Left ventricle myocardium inferior (tissue), 1 donor: ENCODE measurements at places on chromosomes 11 and 22. TPM values are rescaled to one million over a fixed set of nuclear protein-coding genes. Genes with fewer than 3 reads are reported as not detected.
A peak's percentile ranks its signal among the peaks of the same experiment; 100 is the strongest.

- H3K4me1 ChIP-seq: peaks cover 19% of the 10 kb centered on the region
- no peak for DNase-seq
- H3K27ac ChIP-seq: no peak overlapping the region
- no peaks in the 10 kb centered on the region for H3K36me3 ChIP-seq
- H3K27me3 ChIP-seq: peaks cover 6% of the 10 kb centered on the region
Observed at GRCh38 chr11:91871791-91872190, 352.8 kb upstream of the FAT3 start.

DNA sequence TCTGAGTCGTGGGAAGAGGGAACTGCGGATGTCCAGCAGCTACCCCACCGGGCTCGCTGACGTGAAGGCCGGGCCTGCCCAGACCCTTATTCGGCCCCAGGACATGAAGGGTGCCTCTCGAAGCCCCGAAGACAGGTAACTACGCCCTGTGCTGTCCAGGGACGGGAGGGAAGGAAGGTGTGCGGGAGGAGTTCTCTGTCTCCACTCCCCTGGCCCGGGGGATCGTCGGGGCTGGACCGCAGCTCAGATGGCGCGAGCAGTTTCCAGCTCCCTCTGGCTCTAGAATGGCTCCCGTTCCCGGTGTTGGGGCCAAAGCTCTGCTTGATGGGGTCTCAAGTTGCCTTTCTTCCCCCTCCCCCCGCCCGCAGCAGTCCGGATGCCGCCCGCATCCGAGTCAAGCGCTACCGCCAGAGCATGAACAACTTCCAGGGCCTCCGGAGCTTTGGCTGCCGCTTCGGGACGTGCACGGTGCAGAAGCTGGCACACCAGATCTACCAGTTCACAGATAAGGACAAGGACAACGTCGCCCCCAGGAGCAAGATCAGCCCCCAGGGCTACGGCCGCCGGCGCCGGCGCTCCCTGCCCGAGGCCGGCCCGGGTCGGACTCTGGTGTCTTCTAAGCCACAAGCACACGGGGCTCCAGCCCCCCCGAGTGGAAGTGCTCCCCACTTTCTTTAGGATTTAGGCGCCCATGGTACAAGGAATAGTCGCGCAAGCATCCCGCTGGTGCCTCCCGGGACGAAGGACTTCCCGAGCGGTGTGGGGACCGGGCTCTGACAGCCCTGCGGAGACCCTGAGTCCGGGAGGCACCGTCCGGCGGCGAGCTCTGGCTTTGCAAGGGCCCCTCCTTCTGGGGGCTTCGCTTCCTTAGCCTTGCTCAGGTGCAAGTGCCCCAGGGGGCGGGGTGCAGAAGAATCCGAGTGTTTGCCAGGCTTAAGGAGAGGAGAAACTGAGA lies 1.4 kb downstream of the ADM start:
- H3K36me3 ChIP-seq: no peaks in the 10 kb centered on the region
- no peaks in the 10 kb centered on the region for H3K27me3 ChIP-seq
- peak; percentile 30 for DNase-seq
- H3K4me3 ChIP-seq: peak overlapping the region; percentile 82
- H3K27ac ChIP-seq: peak overlapping the region; percentile 91

Gene IL18
- total RNA-seq: 1.6 TPM

Gene F2
- not detected for total RNA-seq

- no peak for DNase-seq
- no peaks in the 10 kb centered on the region for H3K4me1 ChIP-seq
- H3K27me3 ChIP-seq: peaks cover 57% of the 10 kb centered on the region
- H3K36me3 ChIP-seq: no peaks in the 10 kb centered on the region
- H3K27ac ChIP-seq: no peak overlapping the region
Observed at GRCh38 chr11:131518305-131518838, 148.0 kb downstream of the NTM start.

DNA sequence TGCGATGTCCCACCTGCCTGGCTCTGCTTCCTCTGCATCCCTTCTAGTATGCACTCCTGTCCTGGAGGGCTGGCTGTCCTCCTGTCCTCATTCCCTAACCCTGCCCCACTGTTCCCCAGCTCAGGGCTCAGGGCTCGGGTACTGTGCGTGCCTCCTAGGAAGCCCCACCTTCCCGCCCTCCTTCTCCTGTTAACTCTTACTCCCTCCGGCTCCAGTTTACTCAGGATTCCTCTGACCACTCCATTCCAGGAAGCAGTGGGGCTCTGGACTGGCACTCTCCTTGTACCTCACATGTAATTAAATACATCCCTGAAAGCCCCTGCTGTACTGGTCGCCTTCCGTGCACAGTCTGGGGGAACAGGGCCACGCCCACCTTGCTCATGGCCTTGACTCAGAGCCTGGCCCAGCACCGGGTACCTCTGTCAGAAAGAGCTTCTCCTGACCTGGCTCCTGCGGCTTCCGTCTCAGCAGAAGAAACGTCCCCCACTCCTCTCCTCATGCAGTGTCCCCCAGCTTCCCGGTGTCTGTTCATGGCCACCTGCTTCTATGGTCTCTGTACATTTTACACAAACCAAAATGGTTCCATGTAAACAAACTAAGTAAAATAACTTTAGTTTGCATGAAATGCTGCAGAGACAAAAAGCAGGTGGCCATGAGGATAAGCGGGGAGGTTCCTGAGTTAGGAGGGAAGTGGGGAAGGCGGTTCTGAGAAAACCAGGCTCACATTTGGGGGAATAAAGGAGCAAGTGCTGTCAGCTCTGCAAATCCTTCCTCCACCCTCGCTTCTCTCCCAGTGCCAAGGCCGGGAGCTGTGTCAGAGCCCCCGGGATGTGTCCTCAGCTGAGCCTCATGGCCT lies 445.9 kb downstream of the BRD1 start:
- H3K4me1 ChIP-seq: no peaks in the 10 kb centered on the region
- DNase-seq: no peak
- peaks cover 65% of the 10 kb centered on the region for H3K27me3 ChIP-seq

- peaks cover 24% of the 10 kb centered on the region for H3K36me3 ChIP-seq
- H3K4me3 ChIP-seq: no peak overlapping the region
- DNase-seq: no peak
- H3K27ac ChIP-seq: no peak overlapping the region
- peaks cover 72% of the 10 kb centered on the region for H3K4me1 ChIP-seq
- no peaks in the 10 kb centered on the region for H3K27me3 ChIP-seq
Observed at GRCh38 chr11:78074756-78075155, 4.9 kb downstream of the NDUFC2 start.

- H3K27ac ChIP-seq: no peak overlapping the region
- H3K27me3 ChIP-seq: no peaks in the 10 kb centered on the region
- H3K4me3 ChIP-seq: no peak overlapping the region
- no peaks in the 10 kb centered on the region for H3K36me3 ChIP-seq
- peaks cover 14% of the 10 kb centered on the region for H3K4me1 ChIP-seq
- no peak for DNase-seq
Observed at GRCh38 chr11:66904055-66904454, 47.2 kb downstream of the LRFN4 start.

GRCh38 chr11:78023426-78023825 lies 350 bp upstream of the KCTD14 start:
- H3K27me3 ChIP-seq: peaks cover 17% of the 10 kb centered on the region
- H3K4me3 ChIP-seq: peak overlapping the region; percentile 62
- peaks cover 8% of the 10 kb centered on the region for H3K4me1 ChIP-seq
- H3K36me3 ChIP-seq: no peaks in the 10 kb centered on the region
- DNase-seq: no peak
- H3K27ac ChIP-seq: no peak overlapping the region

- H3K27me3 ChIP-seq: no peaks in the 10 kb centered on the region
- no peak overlapping the region for H3K27ac ChIP-seq
- DNase-seq: no peak
- no peaks in the 10 kb centered on the region for H3K36me3 ChIP-seq
- no peak overlapping the region for H3K4me3 ChIP-seq
Observed at GRCh38 chr11:82315093-82315492, 418.6 kb downstream of the FAM181B start.

GRCh38 chr11:116412118-116412889 lies 360.5 kb downstream of the BUD13 start:
- H3K27ac ChIP-seq: no peak overlapping the region
- peaks cover 51% of the 10 kb centered on the region for H3K27me3 ChIP-seq
- no peaks in the 10 kb centered on the region for H3K4me1 ChIP-seq

- H3K4me3 ChIP-seq: no peak overlapping the region
- H3K27ac ChIP-seq: no peak overlapping the region
- DNase-seq: no peak
- peaks cover 6% of the 10 kb centered on the region for H3K27me3 ChIP-seq
- no peaks in the 10 kb centered on the region for H3K36me3 ChIP-seq
Observed at GRCh38 chr22:32665676-32666075, 135.8 kb upstream of the TIMP3 start.

Gene HBE1
- total RNA-seq: not detected

Gene DCUN1D5
- total RNA-seq: 25.8 TPM

Gene CRY2
- 62.2 TPM for total RNA-seq

GRCh38 chr11:84465040-84465439 lies 1162.1 kb downstream of the DLG2 start:
- DNase-seq: no peak
- H3K27me3 ChIP-seq: no peaks in the 10 kb centered on the region
- H3K27ac ChIP-seq: no peak overlapping the region
- H3K4me3 ChIP-seq: no peak overlapping the region
- H3K36me3 ChIP-seq: no peaks in the 10 kb centered on the region

Gene IFITM1
- 83.5 TPM for total RNA-seq

- no peaks in the 10 kb centered on the region for H3K27me3 ChIP-seq
- peaks cover 78% of the 10 kb centered on the region for H3K4me1 ChIP-seq
- peak overlapping the region; percentile 56 for H3K4me3 ChIP-seq
- H3K27ac ChIP-seq: peak overlapping the region; percentile 76
- DNase-seq: no peak
- H3K36me3 ChIP-seq: peaks cover 60% of the 10 kb centered on the region
Observed at GRCh38 chr22:46673662-46674236, 53.6 kb downstream of the GRAMD4 start.

Gene TRIM77
- not detected for total RNA-seq
